ENCODE measurements at places on chromosomes 16 and 17.

GRCh38 chr17:44188576-44189403, 2.0 kb downstream of the TMUB2 start:
- no peak for DNase-seq

DNA sequence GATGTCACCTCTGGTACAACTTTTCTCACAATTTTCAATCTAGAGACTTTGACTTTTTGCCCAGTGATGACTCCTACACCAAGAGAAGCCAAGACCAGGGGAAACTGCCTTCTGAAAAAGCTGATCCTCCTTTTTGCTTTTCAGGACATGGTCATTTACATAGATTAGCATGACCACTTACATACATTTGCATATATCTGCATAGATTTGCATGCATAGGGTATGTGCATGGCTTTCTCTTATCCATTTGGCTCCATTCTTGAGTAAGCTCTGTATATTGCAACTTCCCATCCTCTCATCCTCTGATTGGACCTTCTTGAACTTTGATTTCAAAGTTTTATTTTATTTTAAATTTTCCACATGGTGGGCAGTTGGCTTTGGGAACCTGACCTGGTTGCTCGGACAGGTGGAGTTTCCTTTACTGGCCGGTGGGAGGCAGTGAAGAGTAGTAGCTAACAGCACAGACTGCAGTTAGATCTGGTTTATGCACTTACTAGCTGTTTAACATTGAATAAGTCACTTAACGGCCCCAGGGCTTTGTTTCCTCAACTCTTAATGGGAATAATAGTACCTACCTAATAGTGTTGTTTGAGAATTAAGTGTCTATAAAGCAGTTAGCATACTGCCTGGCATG, 92.9 kb downstream of the GPR139 start:
- DNase-seq, result no peak

- no peak for DNase-seq
Observed at GRCh38 chr16:53632526-53632925, 71.1 kb downstream of the RPGRIP1L start.

GRCh38 chr17:1183171-1183873, 3.5 kb upstream of the ABR start:
- peak; percentile 73 for DNase-seq

GRCh38 chr16:89921702-89922476, 1.3 kb upstream of the TUBB3 start:
- DNase-seq, result peak; percentile 76

DNA sequence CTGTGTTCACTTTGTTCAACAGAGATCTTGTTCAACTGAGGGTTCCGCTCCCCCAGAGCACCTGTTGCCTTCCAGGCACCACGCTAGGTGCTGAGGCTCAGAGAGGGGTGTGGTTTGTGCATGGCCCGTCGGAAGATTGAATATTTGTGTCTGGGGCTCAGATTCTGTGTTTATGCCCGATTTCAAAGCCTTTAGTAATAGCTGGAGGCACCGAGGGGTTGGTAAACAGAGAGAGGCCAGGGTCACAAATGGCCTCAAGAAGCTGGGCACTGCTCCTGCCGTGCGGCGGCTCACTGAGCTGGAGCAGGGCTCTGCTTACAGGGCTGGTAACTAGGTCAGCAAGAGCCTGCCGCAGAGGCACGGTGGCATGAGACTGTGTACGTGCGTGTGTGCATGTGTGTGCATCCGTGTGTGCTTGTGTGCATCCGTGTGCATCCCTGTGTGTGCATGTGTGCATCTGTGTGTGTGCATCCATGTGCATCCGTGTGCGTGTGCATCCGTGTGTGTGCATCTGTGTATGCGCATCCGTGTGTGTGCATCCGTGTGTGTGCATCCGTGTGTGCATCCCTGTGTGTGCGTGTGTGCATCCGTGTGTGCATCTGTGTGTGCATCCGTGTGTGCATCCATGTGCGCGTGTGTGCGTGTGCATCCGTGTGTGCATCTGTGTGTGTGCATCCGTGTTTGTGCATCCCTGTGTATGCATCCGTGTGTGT, 5.4 kb downstream of the ITGAE start:
- no peak for DNase-seq

GRCh38 chr17:5797447-5798050, 213.2 kb upstream of the NLRP1 start:
- no peak for DNase-seq

DNA sequence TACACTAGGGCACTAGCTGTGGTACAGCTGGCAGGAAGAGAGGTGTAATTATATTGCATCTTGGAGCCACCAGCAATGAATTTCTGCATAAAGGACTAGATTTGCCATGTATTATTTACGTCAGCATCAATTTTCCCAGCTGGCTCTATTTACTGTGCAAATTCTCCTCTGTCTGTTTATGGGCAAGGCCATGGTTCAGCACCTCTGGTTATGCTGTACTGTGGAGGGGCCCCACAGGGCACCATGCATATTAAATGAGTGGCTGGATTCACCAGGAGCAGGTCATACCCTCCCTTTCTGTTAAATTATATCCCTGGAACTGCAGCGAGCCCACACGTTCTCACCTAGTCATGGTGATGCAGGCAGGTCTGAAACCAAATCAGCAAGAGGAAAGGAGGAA, 19.8 kb downstream of the RAD51D start:
- DNase-seq, result no peak

GRCh38 chr17:34113089-34113488, 142.0 kb upstream of the CCL2 start:
- DNase-seq, result peak; percentile 23

DNA sequence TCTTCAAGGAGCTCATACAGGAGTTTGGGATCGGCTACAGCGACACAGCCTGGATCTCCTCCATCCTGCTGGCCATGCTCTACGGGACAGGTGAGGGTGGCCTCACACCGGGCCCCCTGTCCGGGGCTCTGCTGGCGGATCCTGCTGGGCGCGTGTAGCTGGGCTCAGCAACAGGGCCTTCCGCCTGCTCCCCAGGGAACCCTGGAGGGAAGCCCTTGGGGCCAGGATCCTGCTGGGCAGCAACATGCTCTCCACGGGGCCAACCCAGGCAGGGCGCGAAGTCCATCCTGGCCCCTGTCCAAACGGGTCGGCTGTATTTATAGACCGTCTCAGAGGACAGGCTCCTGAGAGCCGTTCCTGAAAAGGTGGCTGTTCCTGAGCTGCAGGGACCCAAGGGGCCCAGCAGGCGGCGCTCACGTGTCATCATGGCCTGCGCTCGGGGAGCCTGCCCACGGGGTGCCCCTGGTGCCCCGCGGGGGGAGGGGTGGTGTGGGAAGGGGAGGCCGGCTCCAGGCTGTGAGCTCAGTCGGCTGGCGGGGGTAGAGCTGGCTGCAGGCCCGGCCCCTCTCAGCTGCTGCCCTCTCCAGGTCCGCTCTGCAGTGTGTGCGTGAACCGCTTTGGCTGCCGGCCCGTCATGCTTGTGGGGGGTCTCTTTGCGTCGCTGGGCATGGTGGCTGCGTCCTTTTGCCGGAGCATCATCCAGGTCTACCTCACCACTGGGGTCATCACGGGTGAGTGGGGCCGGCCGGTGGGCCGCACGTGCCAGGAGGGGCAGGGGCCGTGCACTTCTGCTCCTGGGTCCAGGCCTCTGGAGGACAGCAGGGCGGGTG, 7.5 kb downstream of the SLC16A3 start:
- DNase-seq, result peak; percentile 90

GRCh38 chr16:84726669-84727467, 27.1 kb downstream of the USP10 start:
- DNase-seq, result no peak

DNA sequence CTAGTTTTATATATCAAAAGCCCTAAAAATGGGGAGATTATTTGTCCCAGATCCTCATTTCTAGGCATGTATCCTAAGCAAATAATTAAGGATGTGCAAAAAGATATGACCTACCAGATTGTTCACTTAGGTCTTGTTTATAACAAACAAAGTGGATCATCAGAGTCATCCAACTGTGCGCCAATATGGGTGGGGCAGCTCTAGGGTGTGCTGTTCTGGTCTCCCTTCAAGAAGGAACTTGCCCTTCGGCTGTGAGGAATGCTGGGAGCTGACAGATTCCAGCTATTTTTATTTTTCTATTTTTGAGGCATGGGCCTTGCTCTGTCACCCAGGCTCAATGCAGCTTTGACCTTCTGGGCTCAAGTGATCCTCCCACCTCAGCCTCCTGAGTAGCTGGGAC, 13.8 kb downstream of the CHP2 start:
- DNase-seq, result peak; percentile 13

- no peak for DNase-seq
Observed at GRCh38 chr17:61579961-61580360, 11.1 kb downstream of the NACA2 start.

GRCh38 chr16:51464996-51465395, 313.9 kb upstream of the SALL1 start:
- DNase-seq, result no peak

GRCh38 chr16:50627419-50627818, 53.7 kb downstream of the SNX20 start:
- DNase-seq, result no peak

GRCh38 chr17:82709676-82710498, 6.6 kb upstream of the FN3KRP start:
- no peak for DNase-seq

GRCh38 chr17:61284174-61284573, 115.5 kb upstream of the TBX2 start:
- no peak for DNase-seq

GRCh38 chr17:55672585-55673501, 49.8 kb downstream of the TMEM100 start:
- no peak for DNase-seq

- DNase-seq, result no peak
Observed at GRCh38 chr16:51181503-51181811, 30.4 kb upstream of the SALL1 start.

DNA sequence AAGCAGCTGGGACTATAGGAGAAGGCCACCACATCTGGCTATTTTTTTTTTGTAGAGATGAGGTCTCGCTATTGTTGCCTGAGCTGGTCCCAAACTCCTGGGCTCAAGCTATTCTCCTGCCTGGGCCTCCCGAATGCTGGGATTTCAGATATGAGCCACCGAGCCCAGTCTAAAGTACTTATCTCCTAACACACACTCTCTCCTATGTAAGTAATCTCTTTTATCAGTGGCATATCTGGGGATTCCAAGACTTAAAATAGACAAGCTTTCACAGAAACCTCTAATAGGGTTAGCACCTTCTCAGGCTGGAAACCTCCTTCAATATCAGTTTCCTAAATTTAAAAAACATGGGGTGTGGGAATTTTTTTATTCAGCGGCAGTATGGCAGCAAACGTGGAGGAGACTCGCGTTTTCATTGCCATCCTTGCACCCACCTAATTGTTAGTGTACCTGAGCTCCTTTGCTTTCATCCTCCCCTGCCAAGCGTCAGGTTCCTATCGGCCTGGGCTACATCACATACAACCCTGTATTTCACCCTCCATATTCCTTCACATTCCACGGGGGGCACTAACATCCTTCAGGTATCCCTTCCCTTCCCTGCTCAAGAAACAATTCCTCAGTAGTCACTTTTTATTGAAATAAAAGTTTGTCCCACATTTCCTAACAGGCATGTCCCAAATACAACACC, 1.1 kb downstream of the EZH1 start:
- DNase-seq, result no peak

GRCh38 chr17:78575340-78575739, 1.9 kb downstream of the DNAH17 start:
- no peak for DNase-seq

GRCh38 chr17:67534941-67535340, 157.9 kb downstream of the PITPNC1 start:
- no peak for DNase-seq

DNA sequence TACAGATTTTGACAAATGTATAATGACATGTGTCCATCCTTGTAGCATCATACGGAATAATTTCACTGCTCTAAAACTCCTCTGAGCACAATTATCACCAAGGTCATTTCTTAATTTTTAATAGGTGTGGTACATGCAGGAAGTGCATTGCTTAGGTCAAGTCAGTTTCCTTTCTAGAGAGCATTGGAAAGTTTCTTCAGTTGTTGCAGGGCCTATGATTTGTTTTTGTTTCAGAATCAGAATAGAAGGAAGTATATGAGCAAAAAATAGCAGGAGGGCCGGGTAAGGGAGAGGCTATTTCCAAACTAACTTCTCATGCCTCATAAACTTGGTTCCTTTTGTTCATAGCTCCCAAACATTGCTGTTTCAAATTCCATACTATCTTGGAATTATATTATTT, 24.0 kb upstream of the SLFN5 start:
- DNase-seq, result no peak

- no peak for DNase-seq
Observed at GRCh38 chr17:12041312-12041711, 20.6 kb downstream of the MAP2K4 start.

GRCh38 chr17:2685696-2686095, 25.9 kb downstream of the CLUH start:
- DNase-seq, result no peak

DNA sequence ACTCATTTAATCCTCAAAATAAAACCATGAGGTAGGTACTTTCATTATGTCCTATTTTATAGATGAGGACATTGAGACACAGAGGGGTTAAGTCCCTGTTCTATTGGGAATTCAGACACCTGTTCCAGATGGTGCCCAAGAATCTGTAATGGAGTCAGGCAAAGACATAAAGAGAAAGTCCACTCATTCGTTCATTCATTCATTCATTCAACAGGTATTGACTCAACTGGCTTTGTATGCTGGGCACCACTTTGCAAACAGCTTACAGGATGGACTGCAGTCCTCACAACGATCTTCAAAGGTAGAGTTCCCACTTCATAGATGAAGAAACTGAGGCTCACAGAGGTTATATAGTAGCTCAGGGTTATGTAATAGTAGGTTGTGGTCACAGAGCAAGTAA, 47.9 kb upstream of the TAC4 start:
- no peak for DNase-seq

DNA sequence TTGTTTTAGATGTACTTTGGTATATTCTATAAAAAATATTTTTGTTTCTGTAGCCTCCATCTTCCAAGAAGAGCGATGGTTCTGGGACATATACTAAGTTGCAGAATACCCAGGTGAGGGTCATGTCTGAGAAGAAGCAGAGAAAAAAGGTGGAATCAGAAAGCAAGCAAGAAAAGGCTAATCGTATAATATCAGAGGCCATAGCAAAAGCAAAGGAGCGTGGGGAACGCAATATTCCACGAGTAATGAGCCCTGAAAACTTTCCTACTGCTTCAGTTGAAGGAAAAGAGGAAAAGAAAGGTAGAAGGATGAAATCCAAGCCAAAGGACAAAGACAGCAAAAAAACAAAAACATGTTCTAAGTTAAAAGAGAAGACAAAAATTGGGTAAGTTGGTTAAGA, 154.6 kb downstream of the CHD9 start:
- DNase-seq, result no peak

- peak; percentile 56 for DNase-seq
Observed at GRCh38 chr17:50268743-50269275, 5.5 kb upstream of the TMEM92 start.

GRCh38 chr17:77381731-77382130, 241.0 kb downstream of the SEC14L1 start:
- DNase-seq, result no peak

- peak; percentile 81 for DNase-seq
Observed at GRCh38 chr17:49585422-49586027, 9.9 kb downstream of the NXPH3 start.
